Heart left ventricle (tissue), 16 donors: ENCODE measurements at places on chromosomes 4 and X. TPM values are rescaled to one million over a fixed set of nuclear protein-coding genes. Genes with fewer than 3 reads are reported as not detected.
A peak's percentile ranks its signal among the peaks of the same experiment; 100 is the strongest.

SPP1 gene
- 1,074 TPM for total RNA-seq

JCHAIN gene
- total RNA-seq, result 0.19 TPM

TNIP3 gene
- not detected for total RNA-seq

SHROOM2 gene
- total RNA-seq, result 0.51 TPM

MAGEA4 gene
- not detected for total RNA-seq

DNA sequence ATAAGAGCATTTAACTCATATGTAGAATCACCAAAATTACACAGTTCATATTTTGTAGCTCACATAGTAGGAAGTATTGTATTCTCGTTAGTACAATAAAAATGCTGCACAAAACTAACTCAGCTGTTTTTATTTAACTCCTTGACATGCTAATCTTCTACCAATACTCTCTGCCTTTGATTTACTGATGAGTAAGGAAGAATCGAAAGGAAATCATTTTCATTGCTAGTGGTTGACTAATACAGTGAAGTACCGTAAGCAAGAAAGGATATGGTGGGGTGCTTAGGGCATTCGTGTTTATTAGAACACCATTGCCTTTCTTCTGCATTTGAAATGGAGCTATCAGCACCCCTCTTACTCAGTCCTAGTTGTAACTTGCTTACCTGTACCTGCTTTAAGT, 1239.1 kb upstream of the TENM3 start:
- H3K27ac ChIP-seq, result no peak overlapping the region
- H3K36me3 ChIP-seq, result no peaks in the 10 kb centered on the region
- no peak for DNase-seq
- no peaks in the 10 kb centered on the region for H3K27me3 ChIP-seq
- no peaks in the 10 kb centered on the region for H3K4me1 ChIP-seq
- H3K4me3 ChIP-seq, result no peak overlapping the region

GRCh38 chrX:22025751-22026150, 6.4 kb upstream of the PHEX start:
- no peak overlapping the region for H3K27ac ChIP-seq
- H3K27me3 ChIP-seq, result no peaks in the 10 kb centered on the region
- H3K36me3 ChIP-seq, result no peaks in the 10 kb centered on the region
- no peaks in the 10 kb centered on the region for H3K4me1 ChIP-seq

- H3K27ac ChIP-seq, result no peak overlapping the region
- no peak overlapping the region for H3K4me3 ChIP-seq
- DNase-seq, result no peak
- no peaks in the 10 kb centered on the region for H3K4me1 ChIP-seq
- H3K27me3 ChIP-seq, result no peaks in the 10 kb centered on the region
- no peaks in the 10 kb centered on the region for H3K36me3 ChIP-seq
These were observed 28.9 kb upstream of the LRBA start for GRCh38 chr4:151043803-151044515.

DNA sequence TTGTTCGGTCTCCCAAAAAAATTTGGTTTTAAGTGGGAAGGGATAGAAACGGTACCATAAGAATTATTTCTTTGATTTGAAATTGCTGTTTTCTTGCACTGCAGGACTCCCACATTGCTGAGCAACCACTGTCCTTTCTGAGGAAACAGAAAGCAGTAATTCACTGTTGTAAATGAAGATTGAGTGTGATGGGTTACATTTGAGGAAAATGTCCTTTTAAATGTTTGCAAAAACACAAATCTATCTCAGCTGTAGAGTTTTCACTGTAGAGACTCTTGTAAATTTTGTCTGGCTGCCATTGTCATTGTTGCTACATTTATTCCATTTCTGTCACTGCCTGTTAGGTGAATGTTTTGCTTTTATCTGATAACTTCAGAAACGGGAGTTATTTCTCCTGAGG, 105.2 kb downstream of the FRAS1 start:
- no peak for DNase-seq
- H3K36me3 ChIP-seq, result no peaks in the 10 kb centered on the region
- no peaks in the 10 kb centered on the region for H3K4me1 ChIP-seq
- H3K27ac ChIP-seq, result no peak overlapping the region

DNA sequence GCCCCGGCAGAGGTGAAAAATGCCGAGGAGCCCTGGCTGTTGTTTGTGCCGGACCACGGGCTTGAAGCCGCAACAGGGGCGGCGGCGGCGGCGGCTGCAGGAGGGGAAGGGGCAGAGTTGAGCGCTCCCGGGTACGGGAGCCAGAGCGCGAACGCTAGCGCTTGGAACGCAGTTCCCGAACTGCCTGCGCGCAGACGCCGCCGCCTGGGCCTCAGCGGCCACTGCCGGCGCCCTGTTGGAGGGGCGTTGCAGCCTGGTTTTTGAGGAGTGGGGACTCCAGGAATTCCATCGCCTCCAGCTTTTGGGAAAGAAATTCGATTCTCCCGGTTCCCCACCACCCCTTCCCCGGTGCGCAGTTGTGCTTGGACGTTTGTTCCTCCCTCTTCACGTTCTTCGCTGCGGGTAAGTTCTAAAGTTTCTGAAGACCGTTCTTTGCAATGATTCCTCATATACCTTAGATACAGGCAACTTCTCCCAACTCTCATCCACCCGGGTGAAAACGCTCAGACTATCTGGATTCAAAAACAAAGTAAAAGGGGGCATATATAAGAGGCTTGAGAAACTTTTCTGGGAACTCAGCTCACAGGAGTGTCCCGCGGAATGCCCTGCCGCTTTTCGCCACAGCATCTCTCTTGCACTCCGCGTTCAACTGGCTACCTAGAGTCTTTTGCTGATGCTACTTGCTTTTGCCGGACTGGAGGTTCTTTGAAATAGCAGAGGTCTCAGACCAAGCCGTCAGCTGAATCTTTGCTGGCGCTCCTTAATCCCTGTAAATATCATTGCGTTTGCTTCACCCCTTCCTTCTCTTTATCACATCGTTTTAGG, 1.0 kb downstream of the FAT4 start:
- peak overlapping the region; percentile 89 for H3K4me3 ChIP-seq
- peak; percentile 56 for DNase-seq
- peak overlapping the region; percentile 93 for H3K27ac ChIP-seq
- H3K27me3 ChIP-seq, result no peaks in the 10 kb centered on the region

- no peak overlapping the region for H3K4me3 ChIP-seq
- no peak for DNase-seq
These were observed 277.1 kb downstream of the ADGRA3 start for GRCh38 chr4:22238742-22239141.

GRCh38 chr4:31692399-31692940, 972.3 kb downstream of the PCDH7 start:
- no peak overlapping the region for H3K27ac ChIP-seq
- no peak for DNase-seq
- H3K4me1 ChIP-seq, result no peaks in the 10 kb centered on the region
- H3K27me3 ChIP-seq, result no peaks in the 10 kb centered on the region
- H3K4me3 ChIP-seq, result no peak overlapping the region

DNA sequence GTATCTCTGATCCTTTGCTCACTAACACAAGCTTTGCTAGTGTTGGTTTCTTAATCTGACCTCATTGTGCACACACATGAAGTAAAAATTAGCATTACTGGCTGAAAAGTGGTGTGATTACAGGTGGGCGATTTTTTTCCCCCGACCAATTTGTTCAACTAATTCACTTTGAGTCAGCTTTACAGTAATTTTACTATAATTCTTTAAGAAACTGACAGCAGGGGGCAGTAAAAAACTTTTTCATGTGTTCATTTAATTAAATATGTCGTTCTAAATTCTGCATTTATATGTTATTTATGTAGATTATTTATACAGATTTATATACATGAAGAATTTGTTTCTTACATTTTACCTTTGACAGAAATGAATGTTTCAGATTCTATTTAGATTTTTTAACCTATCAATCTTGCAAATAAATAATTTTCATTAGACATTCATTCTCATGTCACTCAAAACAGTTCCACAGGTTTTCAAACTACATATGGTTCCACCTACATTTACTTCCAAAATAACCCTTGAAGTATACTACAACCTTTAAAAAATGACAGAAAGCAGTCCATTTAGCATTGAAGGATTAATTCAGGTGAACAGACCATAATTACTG, 17.5 kb downstream of the PALLD start:
- H3K36me3 ChIP-seq, result no peaks in the 10 kb centered on the region
- DNase-seq, result no peak

DNA sequence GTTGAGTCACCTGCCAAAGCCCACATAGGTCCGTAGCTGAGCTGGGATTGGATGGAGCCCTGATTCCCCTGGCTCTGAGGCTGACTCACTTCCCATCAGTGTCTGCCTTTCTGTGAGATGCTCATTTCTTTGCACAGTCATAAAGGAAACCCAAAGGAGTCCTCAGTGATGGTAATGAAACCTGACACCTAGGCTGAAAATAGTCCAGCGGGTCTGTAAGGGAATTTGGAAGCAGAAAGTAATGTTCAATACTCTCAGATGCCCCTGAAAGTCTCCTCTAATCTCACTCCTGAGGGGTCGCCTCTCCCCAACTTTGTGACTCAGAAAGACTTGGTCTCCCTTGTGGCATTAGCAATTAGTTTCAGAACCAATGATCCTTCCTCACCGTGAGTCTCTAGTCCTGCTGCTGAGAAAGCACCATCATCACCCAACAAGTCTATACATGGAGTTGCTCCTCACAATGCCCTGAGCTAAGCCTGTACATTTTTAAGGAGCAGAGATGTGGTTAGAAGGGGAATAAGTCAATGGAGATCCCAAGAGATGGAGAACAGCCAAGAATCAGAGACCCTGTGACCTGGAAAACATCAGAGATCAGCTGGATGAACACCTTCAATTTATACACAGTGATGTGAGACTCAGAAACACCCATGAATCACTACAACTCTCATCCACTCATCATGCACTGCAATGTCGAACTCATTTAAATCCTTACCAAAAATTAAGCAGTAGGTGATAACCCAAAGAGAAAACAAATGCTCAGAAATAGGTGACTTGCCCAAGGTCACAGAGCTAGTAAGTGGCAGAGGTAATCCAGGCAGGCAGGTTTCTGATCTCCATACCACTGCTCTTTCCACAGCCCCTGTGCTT, 219.0 kb upstream of the CPEB2 start:
- DNase-seq, result no peak
- H3K4me3 ChIP-seq, result no peak overlapping the region
- H3K27me3 ChIP-seq, result no peaks in the 10 kb centered on the region
- H3K27ac ChIP-seq, result no peak overlapping the region

DNA sequence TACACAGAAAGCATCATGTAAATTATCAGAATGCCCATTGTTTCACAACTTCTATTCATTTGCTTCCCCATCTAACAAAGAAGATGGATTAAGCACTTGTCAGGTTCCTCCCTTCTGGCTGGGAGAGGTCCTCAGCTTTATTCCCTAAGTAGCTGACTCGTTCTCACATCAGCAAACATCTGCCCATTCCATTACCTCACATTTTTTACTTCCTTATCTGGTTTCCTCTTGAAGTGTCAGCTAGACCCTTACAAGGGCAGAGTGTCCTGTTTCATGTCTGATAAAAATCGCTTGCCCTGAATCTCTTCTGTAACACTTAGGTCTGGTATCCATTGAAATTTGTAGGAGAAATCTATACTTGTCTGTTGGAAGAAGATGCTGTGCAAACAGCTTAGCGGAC, 34.7 kb downstream of the TMPRSS11A start:
- H3K27ac ChIP-seq, result no peak overlapping the region
- no peaks in the 10 kb centered on the region for H3K4me1 ChIP-seq
- no peak overlapping the region for H3K4me3 ChIP-seq
- H3K27me3 ChIP-seq, result no peaks in the 10 kb centered on the region
- no peaks in the 10 kb centered on the region for H3K36me3 ChIP-seq

DNA sequence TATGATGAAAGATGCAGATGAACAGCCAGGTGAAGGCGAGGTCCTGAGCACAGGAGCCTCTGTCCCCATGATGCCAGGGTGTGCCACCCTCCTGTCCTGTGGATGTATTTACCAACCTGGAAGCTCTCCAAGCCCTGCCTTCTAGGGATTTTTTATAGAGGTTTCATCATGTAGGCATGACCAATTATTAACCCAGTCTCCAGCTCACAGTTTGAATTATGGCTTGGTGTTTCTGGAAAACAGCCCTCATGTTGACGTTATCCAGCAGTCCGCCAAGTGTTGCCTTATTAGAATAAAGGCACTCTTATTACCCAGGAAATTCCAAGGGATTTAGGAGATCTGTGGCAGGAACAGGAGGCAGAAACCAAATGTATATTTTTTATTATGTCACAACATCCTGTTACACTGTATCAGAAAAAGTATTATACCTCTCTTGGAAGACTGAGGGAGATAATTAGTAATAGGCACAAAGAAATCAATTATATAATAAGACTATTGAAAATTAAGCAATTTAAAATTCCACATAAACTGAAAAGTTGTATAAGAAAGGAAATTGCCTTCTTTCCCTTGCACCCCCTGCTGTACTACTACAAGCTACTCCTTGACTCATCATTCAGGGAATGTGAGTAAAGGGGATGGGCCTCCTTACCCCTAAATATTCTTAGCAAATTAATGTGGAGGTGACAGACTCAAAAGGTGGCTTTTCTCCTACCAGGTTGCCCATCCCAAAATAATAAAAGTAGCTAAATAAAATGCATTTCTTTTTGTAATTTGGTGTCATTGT, 129.6 kb downstream of the ZNF330 start:
- no peak overlapping the region for H3K27ac ChIP-seq
- no peak overlapping the region for H3K4me3 ChIP-seq
- H3K36me3 ChIP-seq, result no peaks in the 10 kb centered on the region
- H3K27me3 ChIP-seq, result no peaks in the 10 kb centered on the region
- H3K4me1 ChIP-seq, result no peaks in the 10 kb centered on the region

GRCh38 chr4:152684007-152684406, 4.2 kb upstream of the TMEM154 start:
- peaks cover 24% of the 10 kb centered on the region for H3K4me1 ChIP-seq
- H3K27ac ChIP-seq, result peak overlapping the region; percentile 62
- no peaks in the 10 kb centered on the region for H3K36me3 ChIP-seq
- no peak overlapping the region for H3K4me3 ChIP-seq

DNA sequence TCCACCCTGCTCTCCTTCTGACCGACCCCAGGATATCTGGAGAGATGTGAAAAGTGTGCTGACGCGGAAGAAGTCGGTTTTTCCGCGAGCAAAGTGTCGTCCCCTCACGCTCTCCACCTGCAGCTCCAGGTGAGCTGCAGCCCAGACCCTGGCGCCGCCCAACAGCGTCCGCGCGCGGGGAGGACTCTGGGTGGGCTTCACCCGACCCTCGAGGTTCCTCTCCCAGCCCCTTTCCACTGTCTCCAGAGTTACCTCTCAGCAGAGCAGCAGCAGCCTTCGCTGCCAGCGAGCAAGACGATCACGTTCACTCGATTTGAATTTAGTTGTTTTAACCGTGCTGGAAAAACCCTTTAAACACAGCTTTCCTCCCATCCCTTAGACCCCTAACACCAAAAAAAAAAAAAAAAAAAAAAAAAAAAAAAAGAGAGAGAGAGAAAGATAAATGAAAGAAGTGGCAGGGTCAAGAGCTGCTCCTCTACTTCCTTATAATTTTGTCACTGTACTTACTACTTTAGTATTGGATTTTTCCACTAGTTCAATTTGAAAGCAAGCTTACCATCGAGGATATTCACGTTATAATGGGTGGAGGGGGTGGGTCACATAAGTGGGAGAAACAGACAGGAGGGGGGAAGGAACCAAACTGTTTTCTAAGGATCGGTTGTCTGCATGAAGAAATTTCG, 758 bp upstream of the NR3C2 start:
- no peaks in the 10 kb centered on the region for H3K36me3 ChIP-seq
- H3K27me3 ChIP-seq, result no peaks in the 10 kb centered on the region
- H3K27ac ChIP-seq, result peak overlapping the region; percentile 96
- DNase-seq, result peak; percentile 68
- peaks cover 14% of the 10 kb centered on the region for H3K4me1 ChIP-seq
